ENCODE measurements at places on chromosomes 13 and 19. TPM values are rescaled to one million over a fixed set of nuclear protein-coding genes. Genes with fewer than 3 reads are reported as not detected.

The ZNF98 gene
- total RNA-seq: not detected

DNA sequence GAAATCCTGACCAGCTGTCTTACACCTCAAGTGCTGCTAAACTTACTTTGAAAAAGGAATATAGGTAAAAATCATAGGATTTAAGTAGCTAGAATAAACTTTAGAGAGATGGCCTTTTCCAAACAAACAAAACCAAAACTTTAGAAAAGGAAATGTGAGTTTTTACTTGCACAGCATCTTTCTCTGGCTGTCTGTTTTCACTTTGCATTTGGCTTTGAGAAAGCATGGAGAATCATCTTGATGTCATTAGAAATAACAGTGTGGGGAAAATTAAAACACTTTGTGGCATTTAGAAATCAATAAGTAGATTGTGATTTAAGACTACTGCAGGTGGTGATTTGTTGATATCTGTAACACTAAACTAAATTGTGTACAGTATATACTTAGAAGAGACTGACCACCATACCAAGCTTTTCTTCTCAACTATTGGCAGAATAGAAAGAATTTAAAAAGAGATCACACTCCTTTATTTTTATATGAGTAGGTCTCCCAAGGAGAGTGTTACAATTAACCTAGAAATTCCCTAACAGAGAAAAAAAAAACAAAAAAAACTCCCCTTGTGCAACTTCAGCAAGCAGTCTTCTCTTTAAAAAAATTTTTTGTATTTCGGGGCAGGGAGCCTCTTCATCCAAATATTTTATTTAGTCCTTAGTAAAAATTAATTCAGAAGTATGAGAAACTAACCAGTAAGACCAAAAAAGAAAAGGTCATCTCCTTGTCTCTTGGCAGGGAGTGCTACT lies 6.1 kb downstream of the WDFY2 start:
- H3K4me3 ChIP-seq: no peak overlapping the region
- no peaks in the 10 kb centered on the region for H3K27me3 ChIP-seq
- peak overlapping the region; percentile 45 for H3K27ac ChIP-seq
- no peak for DNase-seq

DNA sequence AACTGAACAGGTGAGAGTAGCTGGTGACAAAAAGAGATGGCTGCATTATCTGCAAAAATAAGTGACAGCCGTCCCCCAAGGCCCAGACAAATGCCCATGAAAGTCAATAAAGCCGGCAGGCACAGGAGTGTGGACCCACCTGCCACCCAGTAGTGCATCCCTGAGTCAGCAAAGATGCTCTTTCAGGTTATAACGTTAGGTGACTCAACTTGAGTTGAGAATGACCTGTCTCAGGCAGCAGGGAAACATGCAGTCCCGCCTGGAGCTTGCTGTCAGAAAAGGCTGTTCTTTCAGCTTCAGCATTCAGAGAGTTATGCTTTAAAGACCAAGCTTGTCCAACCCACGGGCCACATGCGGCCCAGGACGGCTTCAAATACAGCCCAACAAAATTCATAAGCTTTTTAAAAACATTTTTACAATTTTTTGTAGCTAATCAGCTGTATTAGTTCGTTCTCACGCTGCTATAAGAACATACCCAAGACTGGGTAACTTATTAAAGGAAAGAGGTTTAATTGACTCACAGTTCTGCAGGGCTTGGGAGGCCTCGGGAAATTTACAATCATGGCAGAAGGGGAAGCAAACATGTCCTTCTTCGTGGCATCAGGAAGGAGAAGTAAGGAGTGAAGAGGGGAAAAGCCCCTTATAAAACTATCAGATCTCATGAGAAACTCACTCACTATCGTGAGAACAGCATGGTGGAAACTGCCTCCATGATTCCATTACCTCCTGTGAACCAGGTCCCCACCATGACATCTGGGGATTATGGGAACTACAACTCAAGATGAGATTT lies 110.4 kb downstream of the RAB20 start:
- no peaks in the 10 kb centered on the region for H3K27me3 ChIP-seq
- DNase-seq: no peak
- H3K4me1 ChIP-seq: peaks cover 6% of the 10 kb centered on the region
- H3K27ac ChIP-seq: no peak overlapping the region

The OR4F17 gene
- not detected for total RNA-seq

The RAVER1 gene
- 30.9 TPM for total RNA-seq

GRCh38 chr13:21012841-21013681 lies 48.3 kb downstream of the LATS2 start:
- no peaks in the 10 kb centered on the region for H3K36me3 ChIP-seq
- no peaks in the 10 kb centered on the region for H3K27me3 ChIP-seq
- H3K27ac ChIP-seq: peak overlapping the region; percentile 13
- H3K4me1 ChIP-seq: peaks cover 60% of the 10 kb centered on the region
- no peak for DNase-seq
- no peak overlapping the region for H3K4me3 ChIP-seq

The CABP5 gene
- total RNA-seq: not detected

The CLDND2 gene
- total RNA-seq: 1.6 TPM

DNA sequence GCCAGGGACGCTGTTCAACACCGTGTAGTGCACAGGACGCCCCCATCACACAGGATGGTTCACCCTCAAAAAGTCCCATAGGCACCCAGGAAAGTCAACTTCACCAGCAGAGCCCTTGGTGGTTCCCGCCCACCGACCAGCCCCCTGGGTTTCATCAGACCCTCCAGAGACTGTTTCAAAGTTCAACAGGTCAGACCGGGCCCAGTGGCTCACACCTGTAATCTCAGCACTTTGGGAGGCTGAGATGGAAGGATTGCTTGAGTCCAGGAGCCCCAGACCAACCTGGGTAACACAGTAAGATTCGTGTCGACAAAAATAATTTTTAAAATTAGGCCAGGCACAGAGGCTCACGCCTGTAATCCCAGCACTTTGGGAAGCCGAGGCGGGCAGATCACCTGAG lies 61.0 kb downstream of the MYO9B start:
- peak overlapping the region; percentile 83 for H3K27ac ChIP-seq
- H3K4me3 ChIP-seq: no peak overlapping the region
- no peak for DNase-seq
- peaks cover 71% of the 10 kb centered on the region for H3K4me1 ChIP-seq

DNA sequence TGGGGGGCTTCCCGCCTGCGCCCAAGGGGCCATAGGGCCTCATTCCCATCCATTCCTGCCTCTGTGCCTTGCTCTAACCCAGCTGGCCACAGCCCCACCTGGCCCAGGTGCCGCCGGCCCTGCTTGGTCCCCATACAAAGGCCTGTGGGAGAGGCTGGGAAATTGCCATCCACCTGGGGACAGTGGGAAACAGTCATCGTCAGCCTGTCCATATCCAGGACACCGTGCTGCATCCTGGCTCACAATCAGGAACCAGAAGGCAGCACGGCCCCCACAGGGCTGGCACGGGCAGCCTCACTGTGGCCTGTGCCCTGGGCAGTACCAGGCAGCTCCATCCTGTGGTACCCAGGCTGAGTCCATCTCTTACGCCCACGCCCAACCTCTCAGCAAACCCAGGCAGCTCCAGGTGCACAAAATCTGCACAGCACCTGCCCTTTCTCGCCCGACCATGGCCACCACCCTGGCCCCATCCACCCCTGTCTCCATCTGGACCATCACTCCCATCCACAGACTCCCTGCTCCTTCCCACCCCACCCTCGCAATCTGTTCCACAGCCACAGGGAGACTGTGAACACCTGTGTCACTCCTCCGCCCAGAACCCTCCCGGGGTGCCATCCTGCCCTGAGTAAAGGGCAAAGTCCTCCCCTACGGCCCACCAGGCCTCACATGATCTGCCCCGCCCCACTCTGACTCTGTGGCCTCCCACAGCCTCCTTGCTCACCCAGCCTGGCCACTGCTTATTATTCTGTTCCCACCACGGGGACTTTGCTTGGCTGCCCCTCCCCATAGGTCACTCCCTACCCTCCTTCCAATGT lies 21.1 kb upstream of the FBXO27 start:
- H3K27ac ChIP-seq: no peak overlapping the region
- H3K27me3 ChIP-seq: no peaks in the 10 kb centered on the region
- no peak overlapping the region for H3K4me3 ChIP-seq
- no peaks in the 10 kb centered on the region for H3K4me1 ChIP-seq
- H3K36me3 ChIP-seq: no peaks in the 10 kb centered on the region

The PRR20C gene
- not detected for total RNA-seq

The ZNF234 gene
- 13.0 TPM for total RNA-seq

DNA sequence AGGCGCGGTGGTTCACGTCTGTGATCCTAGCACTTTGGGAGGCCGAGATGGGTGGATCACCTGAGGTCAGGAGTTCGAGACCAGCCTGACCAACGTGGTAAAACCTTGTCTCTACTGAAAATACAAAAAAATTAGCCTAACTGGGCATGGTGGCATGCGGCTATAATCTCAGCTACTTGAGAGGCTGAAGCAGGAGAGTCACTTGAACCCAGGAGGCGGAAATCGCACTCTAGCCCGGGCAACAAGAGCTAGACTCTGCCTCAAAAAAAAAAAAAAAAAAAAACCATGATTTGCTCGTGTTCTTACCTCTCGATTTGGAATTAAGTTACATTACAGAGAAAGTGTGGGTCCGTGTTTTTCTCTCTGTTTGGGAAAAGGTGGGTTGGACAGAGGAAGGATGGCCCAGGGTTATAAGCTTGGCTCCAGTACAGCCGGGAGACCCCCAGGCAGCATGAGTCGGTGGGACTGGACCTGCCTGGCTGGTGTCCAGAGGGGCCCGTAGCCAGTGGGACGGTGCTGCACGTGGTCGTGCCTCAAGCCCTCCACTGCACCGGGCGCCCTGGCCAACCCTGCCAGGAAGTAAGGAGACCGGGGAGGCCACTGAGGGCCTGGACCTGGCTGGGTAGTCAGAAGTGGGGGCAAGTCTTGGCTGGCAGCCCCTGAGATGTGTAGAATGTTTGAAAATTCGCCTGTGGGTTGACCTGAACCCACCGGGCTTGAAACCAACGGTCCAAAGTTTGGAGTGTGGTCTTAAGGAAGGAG lies 3.7 kb downstream of the RPS15 start:
- H3K4me1 ChIP-seq: peaks cover 20% of the 10 kb centered on the region
- DNase-seq: no peak
- no peaks in the 10 kb centered on the region for H3K36me3 ChIP-seq
- no peak overlapping the region for H3K4me3 ChIP-seq

The ITGBL1 gene
- 7.0 TPM for total RNA-seq

DNA sequence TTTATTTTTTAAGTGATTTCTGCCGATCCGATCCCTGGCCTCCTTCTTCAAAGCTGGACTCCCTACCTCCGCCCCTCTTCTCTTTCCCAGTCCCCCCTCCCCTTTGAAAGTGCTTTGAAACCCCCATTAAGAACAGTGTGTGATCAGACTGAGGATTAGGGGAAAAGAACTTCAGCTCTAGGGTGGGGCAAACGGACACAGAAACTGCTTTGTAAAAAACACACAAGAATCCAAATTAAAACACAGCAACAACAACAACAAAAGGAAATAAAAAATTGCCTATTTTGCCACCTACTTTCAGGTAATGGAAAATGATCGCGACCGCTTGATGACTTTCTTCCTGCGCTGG lies 1.4 kb downstream of the SPRY2 start:
- H3K36me3 ChIP-seq: no peaks in the 10 kb centered on the region
- DNase-seq: no peak

- no peak overlapping the region for H3K4me3 ChIP-seq
- H3K27me3 ChIP-seq: no peaks in the 10 kb centered on the region
- H3K27ac ChIP-seq: no peak overlapping the region
- H3K36me3 ChIP-seq: no peaks in the 10 kb centered on the region
- no peak for DNase-seq
- no peaks in the 10 kb centered on the region for H3K4me1 ChIP-seq
These were observed 102.6 kb upstream of the MYCBP2 start for GRCh38 chr13:77429320-77430142.

DNA sequence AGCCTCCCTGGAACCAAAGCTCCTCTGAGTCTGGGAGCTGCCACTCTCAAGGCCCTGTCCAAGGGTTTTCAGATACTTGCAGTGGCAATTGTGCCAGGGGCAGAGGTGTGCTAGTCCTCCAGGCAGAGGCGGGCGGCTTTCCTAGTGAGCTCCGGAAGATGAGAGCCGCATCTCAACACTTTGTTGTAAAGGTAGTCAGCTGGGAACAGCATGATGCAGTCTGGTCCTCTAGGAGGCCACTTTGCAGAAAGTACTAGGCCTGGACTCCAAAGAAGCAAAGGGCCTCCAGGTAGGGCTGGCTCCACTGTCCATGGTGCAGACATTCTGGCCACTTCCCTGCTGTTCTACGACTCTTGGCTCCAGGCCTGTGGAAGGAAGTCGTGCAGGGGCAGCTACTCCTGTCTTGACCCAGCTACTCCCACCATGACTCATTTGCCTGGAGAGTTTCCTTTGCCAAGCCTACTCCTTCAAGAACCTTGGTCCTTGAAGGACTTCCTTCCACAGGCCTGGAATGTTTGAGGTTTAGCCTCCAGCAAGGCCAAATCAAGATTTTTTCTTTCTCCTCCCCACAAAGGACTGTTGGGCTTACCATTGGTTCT lies 9.9 kb upstream of the ZNF536 start:
- H3K27me3 ChIP-seq: no peaks in the 10 kb centered on the region
- no peak overlapping the region for H3K4me3 ChIP-seq
- DNase-seq: no peak
- H3K4me1 ChIP-seq: no peaks in the 10 kb centered on the region
- H3K27ac ChIP-seq: no peak overlapping the region

- peak overlapping the region; percentile 28 for H3K4me3 ChIP-seq
- peaks cover 23% of the 10 kb centered on the region for H3K4me1 ChIP-seq
- peak overlapping the region; percentile 71 for H3K27ac ChIP-seq
- peaks cover 14% of the 10 kb centered on the region for H3K27me3 ChIP-seq
- DNase-seq: peak; percentile 29
- H3K36me3 ChIP-seq: no peaks in the 10 kb centered on the region
These were observed 460 bp downstream of the MEDAG start for GRCh38 chr13:30906411-30907051.

DNA sequence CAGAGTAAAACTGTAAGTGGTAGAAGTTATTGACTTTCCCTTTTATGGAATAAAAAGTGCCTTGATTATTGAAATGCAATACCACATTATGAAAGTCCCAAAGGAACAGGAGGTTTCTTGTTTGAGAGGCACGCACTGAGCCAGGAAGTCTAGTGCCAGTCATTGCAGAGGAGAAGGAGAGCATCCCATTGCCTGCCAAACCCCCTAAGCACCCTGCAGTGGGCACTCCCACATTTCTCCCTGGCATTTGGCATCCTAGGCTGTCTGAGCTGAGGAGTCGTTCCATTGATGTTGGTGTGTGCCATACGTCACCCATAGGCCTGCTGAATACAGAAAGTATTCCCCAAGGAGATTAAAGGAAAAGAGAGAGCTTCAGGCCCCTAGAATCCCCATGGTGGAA lies 85.7 kb upstream of the MBNL2 start:
- H3K36me3 ChIP-seq: no peaks in the 10 kb centered on the region
- peaks cover 13% of the 10 kb centered on the region for H3K4me1 ChIP-seq
- H3K27ac ChIP-seq: no peak overlapping the region
- no peak for DNase-seq

DNA sequence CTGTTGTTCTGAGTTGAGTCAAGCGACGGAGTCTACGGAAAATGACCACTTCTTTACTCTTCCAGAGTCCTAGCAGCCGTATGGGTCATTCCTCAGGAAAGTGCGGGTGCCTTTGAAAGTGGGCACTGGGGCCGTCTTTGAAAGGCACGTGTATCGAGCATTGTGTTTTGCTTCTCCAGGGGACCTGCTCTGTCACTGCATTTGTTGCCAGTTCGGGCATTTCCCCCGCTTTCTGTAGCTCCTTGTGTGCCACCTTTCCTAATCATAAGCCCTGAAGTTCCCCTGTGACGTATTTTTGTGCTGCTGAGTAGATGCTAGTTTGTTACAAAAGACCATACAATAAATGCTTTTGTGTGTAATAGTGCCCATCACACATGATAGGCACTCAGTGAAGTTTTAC lies 24.4 kb downstream of the SPATA13 start:
- no peaks in the 10 kb centered on the region for H3K4me1 ChIP-seq
- H3K4me3 ChIP-seq: no peak overlapping the region
- H3K27ac ChIP-seq: no peak overlapping the region

Measured in left lung (tissue), 14 donors.